Right cardiac atrium (tissue), 5 donors: ENCODE measurements at places on chromosomes 3 and 15. TPM values are rescaled to one million over a fixed set of nuclear protein-coding genes. Genes with fewer than 3 reads are reported as not detected.

DNA sequence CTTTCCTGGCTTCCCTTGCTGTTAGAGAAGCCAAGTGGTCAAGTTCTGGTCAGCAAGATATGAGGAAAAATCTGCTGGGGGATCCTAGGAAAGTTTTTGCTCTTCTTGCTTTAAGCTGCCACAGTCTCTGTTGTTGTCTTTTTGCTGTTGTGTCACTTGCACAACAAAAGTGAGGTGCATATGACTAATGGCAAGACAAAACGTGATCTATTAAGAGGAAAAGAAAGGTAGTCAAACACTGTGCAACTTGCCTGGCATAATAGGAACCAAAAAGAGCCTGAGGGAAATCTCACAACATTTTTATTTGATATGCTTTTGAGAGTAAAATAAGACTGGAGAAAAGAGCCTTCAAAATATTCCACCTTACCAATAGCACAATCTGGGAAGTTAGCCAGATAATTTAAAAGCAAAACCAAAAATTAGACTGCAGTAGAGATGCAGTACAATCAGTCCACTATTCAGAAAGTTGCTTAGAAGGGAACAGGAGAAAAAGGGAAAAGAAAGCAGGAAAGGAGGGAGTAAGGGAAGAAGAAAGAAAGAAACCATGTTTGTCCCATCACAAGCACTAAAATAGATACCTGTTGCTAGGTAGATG is 110.0 kb upstream of the SLC4A7 start:
- DNase-seq = no peak

- DNase-seq = no peak
Measured at GRCh38 chr3:177833332-177833731, 636.0 kb upstream of the TBL1XR1 start.

- no peak for DNase-seq
Measured at GRCh38 chr3:126432361-126433104, 37.8 kb downstream of the CFAP100 start.

- no peak for DNase-seq
Measured at GRCh38 chr3:167078070-167078622, 302.0 kb downstream of the ZBBX start.

Gene SMCO1
- total RNA-seq = 28.4 TPM

Gene CHRNA7
- total RNA-seq = 1.5 TPM

Gene PLXNB1
- total RNA-seq = 51.4 TPM

Gene CYP8B1
- not detected for total RNA-seq
